ENCODE measurements at places on chromosomes 6 and 20.

DNA sequence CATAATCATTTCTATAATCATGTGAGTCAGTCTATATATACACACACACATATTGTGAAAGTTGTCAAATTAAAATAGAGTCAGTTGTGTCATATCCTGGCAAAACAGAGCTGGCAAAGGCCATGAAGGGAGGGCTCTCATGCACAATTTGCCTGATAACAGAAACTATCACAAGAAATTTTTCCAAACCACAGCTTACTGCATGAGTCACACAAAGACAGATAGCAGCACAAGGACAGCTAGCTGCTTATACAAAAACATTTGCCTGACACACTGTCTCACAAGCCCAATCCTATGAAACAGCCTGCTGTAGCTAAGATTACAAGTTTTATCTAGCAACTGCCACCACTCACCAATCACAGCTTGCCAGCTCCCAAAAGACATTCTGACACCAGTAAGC, 848.5 kb upstream of the MAN1A1 start:
- no peak for DNase-seq

- DNase-seq: peak; percentile 9
These were observed 126.6 kb downstream of the TAF4 start for GRCh38 chr20:61938839-61939690.

GRCh38 chr6:53412021-53412715, 63.4 kb upstream of the ELOVL5 start:
- no peak for DNase-seq

DNA sequence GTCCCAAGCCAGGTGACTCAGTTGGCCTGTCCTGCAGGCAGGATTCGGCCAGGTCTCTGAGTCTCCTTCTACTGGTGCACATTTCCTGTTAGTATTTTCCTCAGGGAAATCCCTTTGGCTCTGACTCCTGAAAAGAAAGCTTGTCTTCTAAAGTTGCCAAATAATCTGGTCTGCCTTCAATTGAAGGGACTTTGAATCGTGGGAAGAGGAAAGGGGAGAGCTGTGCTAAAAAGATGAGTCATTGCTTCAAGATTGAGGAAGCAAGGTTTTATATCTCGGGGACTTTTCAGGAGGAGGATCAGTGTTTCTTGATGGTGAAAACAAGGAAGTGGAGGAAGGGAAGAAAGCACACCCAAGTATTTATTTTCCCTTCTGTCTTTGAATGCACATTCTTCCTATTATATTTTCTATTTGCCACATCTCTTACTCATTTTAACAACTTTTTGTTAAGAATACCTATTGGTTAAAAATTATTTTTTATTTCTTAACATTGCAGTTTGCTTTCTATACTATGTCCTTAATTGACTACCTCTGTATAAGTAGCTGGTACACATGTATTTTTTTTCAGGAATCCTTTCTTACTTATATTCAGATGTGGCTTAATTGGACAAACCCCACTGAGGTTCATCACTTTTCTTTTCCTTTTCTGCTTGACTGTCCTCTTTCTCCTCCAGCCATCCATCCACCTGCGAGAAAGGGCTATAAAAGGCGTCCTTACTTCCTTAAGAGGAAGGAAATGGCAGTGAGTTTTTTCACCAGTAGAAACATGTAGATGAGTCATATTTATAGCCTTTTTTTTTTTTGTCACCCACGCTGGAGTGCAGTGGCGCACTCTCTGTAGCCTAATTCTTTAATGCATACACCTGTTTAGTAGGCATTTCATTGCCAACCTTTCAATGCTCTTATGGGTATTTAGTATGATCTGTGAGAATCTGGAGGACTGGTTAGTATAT, 15.0 kb upstream of the IFNGR1 start:
- no peak for DNase-seq

DNA sequence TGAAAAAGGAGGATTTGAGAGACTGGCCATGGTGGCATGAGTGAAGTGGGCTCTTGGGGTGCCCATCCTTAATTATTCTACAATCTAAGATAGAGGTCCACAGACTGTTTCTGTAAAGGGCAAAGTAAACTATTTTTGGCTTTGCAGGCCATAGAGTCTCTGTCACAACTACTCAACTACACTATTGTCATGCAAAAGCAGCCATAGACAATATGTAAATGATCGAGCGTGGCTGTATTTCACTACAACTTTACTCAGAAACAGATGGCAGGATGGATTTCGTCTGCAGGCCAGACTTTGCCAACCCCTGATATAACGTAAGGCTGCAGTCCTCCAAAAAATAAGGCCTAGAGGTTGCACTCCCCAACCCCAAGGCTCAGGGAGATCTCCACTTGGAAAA, 58.2 kb upstream of the NAA20 start:
- no peak for DNase-seq

DNA sequence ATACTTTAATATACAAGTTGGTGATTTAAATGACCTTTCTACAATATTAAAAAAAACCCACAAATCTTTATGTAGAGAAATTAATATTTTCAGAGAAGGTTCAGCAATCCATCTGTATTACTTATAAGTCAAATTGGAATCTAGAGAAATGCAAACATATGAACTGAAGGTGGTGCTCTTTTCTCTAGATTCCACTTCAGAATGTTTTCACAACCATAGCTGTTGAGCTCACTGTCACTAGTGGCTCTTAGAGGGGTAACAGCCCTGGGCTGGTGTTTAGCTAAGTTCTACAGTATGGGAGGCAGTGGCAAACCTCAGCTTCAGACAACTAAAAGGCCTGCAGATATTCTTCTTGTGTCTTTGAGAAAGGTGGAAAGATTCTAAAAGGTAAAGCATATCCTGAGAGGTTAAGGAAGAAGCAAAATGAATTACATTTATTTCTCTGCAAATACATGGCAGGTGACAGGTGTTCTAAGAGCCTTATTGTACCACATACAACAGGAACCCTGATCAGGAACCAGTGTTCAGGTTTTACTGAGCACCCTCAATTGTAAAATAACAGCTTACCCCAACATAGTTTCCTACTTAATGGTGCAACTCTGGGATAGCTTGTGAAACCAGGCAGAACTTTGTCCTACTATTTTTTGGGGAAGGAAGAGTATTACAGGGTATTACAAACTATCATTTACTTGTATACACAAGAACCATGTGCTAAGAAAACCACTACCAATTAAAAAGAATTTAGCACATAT, 56.6 kb upstream of the SAMHD1 start:
- DNase-seq: no peak

- no peak for DNase-seq
These were observed 2.0 kb downstream of the BPIFB2 start for GRCh38 chr20:33009214-33010132.

- no peak for DNase-seq
These were observed 60.0 kb upstream of the PIM1 start for GRCh38 chr6:37109714-37110499.

DNA sequence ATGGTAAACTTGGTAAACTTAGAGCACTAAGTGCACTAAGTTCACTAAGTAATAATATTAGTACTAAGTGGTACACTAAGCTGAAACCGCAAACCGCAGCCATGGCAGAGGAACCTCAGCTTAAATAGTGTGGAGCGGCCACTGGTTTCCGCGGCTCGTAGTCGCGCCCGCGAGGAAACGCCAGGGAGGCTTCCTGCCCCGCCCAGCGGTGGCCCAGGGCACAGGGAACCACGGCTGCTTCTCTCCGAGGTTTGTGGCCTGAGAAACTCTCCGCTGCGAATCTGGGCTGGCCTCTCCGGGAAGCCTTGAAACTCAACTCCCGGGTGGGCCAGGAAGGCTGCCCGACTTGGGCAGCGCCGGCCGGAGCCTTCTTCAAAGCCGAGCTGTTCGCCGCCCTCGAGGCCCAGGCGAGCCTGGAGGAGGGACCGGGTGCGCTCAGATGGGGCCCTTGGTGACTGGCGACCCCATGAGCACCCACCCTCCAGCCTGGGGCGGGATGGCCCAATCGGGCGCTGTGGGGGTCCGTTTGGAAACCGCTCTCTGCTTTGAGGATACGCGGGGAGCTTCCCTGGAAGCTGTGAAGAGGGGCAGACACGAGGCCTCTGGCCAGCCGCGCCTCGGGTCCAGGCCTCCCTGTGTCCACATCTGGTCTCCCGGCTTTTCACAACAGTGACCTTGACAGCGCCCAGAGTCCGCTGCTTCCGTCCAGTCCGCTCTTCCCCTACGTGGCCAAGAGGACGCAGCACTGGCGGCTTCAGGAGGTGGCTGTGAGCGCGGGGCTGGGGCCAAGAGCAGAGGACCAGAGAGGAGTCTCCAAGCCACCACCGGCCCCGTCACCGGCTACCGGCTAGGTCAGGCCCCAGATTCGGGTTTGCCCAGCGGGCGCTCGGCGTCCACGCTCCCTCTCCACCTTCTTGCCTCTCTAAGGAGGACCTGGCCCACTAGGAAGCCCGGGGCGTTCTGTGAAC, 25.4 kb upstream of the HLA-E start:
- peak; percentile 40 for DNase-seq

DNA sequence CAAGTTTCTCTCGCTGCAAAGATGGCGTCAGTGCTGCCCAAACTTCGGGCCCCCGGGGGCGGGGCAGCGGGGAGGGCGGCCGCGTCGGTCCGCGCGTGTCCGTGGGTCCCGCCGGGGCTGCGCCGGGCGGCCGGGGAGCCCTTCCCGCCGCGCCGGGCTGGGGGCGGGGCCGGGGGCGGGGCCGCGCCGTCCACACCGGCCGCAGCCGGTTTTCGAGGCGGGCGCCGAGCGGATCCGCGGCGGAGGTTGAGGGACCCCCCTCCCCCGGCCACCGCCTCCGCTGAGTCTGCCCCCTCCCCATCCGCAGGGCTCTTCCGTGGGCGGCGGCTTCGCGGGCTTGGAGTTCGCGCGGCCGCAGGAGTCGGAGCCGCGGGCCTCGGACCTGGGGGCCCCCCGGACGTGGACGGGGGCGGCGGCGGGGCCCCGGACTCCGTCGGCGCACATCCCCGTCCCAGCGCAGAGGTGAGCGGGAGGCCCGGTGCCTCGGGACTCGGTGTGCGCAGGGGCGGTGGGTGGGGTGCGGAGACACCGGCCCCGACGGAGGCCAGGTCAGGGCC, 572 bp downstream of the SLC2A4RG start:
- DNase-seq: peak; percentile 55

DNA sequence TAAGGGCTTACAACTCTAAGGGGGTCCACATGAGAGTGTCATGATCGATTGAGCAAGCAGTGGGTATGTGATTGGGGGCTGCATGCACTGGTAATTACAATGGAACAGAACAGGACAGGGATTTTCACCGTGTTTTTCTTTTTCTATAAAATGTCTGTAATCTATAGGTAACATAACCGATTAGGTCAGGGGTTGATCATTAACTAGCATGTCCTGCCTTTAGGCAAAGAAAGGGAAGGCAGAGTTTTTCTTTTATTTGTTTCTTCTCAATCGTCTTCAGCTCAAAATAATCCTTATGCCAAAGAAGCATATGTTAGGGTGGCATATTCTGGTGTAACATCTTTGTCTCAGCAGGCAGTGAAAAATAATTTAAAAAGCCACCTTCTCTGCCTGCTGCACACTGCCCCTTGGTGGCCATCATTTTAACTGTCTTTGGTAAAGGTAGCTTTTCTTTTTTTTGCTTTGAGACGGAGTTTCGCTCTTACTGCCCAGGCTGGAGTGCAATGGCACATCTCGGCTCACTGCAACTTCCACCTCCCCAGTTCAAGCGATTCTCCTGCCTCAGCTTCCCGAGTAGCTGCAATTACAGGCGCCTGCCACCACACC, 9.7 kb upstream of the CEP43 start:
- DNase-seq: no peak

DNA sequence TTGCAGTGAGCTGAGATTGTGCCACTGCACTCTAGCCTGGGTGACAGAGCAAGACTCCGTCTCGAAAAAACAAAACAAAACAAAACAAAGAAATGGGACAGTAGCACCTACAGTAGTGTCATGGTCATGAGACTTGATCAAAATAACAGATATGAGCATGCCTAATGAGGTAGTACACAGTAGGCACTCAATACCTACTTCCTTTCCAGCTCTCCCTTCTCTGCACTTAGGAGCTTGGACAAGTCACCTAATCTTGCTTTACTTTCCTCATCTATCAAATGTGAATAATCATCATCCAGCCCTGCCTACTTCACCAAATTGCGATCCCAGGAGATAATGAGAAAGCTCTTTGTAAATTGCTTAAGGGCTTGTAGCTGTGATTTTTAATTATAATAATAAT, 55.4 kb upstream of the EPB41L1 start:
- DNase-seq: no peak

- no peak for DNase-seq
These were observed 75.7 kb upstream of the SIRPA start for GRCh38 chr20:1819311-1820137.

DNA sequence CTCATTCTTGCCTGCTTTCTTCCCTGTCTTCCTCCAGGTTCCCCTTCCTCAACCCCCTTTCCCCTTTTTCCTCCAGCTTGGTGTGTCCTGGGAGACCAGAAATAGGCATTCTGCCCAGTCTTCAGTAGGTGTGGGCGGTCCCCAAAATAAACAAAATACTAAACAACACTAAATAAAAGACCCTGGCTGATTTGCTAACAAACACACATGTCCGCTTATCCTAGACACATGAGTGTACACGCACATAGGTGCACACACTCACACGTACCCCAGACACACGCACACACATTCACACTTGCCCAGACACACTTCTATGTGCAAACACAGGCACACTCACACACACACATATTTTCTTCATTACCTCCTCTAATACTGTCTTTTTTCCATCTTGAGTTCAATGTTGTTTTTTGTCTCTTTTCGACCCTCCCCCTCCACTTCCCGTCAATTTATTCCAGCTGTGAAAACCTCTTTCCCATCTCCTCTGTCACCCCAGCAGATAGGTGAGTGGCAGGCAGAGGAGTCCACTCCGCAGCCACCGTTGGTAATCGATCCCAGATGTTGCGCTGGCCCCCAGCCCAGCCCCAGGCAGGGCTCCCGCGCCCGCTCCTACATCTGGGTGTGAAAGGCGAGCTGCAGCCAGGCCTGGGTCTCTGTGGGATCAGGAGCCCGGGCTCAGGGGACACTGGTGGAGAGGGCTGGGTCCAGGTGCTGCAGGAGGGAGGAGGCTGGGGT, 56.9 kb upstream of the FOXP4 start:
- peak; percentile 32 for DNase-seq

- DNase-seq: no peak
These were observed 217.9 kb downstream of the CLVS2 start for GRCh38 chr6:123213921-123214320.

GRCh38 chr6:32290886-32291450, 67.1 kb upstream of the NOTCH4 start:
- DNase-seq: no peak

DNA sequence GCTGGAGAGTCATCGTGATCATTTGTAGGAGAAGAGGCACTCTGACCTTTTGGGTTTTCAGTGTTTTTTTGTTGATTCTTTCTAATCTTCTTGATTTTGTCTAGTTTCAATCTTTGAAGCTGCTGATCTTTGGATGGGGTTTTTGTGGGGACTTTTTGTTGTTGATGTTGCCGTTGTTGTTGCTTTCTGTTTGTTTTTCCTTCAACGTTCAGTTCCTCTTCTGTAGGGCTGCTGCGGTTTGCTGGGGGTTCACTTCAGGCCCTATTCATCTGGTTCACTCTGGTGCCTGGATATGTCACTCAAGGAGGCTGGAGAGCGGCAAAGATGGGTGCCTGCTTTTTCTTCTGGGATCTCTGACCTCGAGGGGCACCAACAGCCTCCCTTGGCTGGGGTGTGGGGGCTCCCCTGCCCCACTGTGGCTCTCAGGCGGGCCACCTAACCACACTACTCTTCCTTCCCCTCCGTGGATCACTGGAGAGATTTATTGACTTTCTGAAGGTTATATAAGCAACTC, 21.5 kb upstream of the TMEM244 start:
- DNase-seq: no peak

- DNase-seq: no peak
These were observed 377.4 kb downstream of the CD109 start for GRCh38 chr6:74073429-74073828.
